HT1080 (cell line): ENCODE measurements at places on chromosomes 1 and 21.

DNA sequence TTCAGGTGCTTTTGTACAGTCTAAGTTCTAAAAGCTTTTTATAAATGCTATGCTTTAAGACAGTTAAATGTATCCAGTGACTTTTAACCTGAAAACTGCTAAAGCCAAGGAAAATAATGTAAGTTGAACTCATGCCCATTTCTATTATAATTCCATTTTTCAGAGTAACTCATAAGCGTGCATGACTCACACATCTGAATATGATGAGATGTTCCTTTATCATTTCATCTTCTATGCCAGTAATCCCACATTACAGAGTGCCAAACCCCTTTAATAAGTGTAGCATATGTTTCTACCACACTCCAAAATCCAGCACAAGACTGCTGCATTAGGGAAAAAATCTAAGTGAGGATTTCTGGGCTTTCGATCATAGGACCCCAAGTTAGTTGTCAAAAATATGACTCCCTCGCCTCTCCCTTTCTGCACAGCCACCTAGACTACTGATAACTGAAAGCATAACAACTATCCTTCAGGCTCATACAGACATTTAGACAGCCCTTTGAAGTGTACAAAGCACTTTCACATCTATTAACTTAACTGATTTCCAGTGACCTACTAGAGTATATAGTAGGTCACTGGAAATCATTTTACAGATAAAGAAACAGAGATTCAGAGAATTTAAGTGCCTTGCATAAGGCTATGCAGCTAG is 45.3 kb downstream of the JAK1 start:
- DNase-seq = no peak

DNA sequence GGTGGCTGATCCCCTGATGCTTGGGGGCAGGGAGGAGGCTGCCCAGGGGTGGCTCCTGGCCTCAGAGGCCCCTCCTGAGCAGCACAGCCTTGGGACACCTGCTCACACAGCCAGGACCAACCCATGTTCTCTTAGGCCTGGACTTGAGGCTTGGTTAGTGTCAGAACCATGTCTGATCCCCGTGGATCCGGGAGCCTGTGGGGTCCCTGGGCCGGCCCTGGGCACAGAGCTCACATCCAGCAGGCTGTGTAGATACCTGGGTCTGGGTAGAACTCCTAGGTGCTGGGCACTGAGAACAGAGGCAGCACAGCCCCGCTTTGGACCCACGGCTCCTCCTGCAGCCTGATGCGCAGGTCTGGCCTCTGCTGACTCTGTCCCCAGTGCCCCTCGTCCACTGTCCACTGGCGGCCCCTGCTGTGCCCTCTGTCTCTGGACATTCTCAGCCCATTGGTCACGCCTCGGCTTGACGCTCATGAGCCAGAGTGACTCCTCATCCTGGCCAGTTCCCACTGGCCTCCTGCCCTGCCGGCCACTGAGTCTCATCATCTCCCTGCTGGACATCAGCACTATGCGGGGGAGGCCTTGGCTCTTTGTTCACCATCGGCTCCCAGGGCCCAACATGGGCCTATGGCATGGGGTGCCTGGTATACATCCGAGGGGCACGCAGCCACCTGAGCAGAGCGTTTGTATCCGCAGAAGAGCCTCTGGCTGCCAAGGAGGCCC is 70.2 kb downstream of the TRIM11 start:
- DNase-seq = no peak

DNA sequence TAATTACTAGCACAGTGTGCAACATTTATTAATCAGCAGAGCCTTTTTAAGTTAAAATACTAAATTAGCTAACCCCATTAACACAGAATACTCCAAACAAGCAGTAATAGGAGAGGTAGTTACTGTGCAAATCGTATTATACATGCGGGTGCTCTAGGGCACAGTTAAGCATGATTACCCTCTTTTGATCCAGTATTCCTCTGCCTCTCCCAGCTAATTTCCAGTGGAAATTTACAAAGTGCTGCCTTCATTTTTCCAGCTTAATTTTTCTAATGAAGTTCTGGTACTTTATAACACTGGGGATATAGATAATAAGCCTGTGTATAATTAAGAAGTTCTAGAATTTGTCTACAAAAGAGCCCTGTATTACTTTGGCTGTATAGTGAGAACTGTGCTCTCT is 159.9 kb downstream of the SPATA17 start:
- DNase-seq = no peak

DNA sequence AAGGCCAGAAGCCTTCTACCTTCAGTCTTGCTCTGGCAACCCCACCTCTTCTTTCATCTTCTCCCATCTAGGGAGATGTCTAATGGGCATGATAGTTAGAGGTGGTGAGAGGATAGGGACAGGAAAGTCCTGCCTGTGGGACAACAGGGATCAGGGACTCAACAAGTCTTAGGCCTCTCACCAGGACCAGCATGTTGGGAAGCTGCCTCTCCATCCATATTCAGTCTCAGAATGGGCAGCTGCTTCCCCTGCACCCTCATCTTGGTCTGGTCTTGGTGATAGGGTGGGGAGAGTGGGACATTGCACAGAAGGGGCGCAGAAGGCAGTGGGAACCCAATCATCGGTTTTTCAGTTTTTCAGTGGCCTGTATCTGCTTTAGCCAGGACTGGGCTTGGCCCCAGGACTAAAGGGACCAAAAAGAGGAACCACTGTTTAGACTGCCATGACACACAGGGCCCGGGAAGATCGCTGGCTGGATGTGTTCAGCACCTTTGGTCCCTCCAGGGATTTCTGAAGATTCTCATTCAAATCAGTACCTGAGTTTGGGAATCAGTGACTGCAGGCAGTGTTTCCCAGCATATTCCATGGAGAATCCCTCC is 12.7 kb downstream of the RHEX start:
- no peak for DNase-seq

DNA sequence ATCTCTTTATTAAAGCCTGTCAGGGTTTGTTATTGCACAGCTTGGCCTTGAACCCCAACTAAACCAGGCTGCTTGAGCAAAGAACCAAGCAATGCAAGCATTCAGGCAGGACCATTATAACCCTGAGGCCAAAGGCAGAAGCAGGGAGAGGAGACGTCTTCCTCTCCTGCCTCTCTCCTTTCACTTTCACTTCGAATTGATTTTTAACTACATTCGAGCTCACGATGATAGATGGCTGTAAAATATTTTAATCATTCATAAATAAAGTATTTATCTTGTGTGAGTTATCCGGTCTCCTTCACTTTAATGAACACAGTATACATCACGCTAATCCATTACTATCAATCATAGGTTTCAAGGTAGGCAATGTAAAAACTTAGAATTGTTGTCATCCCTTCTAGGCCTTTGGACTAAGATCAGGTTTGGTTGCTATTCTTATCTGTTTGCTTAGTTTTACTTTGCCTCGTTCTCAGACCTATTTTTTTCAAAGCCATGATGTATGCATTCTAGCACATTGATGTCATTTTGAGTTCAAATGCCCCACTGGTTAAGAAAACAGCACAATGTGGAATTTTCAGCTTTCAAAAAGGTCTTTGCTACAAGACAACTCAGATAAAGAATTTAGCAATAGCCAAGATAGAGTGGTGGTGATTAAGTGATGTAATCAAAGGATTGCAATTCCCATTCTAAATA is 480.2 kb upstream of the RUNX1 start:
- DNase-seq = no peak

GRCh38 chr1:36515315-36516138 is 32.8 kb upstream of the CSF3R start:
- no peak for DNase-seq

GRCh38 chr1:75097654-75098053 is 36.5 kb upstream of the LHX8 start:
- peak; percentile 37 for DNase-seq

DNA sequence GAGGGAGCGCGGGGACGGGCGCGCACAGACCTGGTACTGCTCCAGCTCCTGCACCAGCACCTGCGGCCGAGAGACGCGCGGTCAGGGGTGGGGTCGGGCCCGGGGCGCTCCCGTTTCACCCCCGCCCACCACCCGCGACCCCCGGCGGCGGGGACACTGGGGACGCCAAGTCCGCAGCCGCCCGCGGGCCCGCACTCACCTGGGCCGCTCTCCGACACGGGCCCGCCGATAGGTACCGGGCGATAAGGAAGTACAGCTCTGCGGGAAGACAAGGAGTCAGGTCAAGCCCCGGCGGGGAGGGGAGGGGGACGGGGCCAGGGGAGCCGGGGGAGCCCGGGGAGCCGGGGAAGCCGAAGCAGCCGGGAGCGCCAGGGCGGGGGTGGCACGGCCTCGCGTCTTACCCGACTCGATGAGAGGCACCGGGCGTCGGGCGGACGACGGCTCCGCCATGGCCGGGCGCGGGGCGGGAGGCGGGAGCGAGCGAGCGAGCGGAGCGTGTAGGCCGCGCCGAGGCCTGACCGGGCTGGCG is 326 bp downstream of the BRWD1 start:
- DNase-seq = no peak

- peak; percentile 94 for DNase-seq
These were observed 52.7 kb upstream of the WASF2 start for GRCh38 chr1:27542463-27543273.

DNA sequence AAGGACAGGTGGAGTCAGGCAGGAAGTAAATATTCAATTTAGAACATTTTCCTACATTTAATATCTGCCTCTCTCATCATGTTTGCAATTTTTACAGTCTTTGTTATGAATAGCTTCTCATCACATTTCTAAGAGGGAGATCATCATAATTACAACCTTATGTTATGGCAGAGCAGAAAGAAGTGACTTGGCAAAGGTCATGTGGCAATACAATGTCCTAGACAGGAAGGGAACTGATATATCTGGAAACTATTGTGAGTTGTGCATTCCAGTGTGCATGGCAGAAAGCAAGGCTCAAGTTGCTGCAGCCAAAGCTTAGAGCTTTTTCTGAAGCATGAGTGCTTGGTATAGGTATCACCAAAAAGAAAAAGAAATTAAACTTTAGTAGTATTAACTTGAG is 43.8 kb upstream of the PRRX1 start:
- DNase-seq = no peak

- no peak for DNase-seq
These were observed 36.8 kb upstream of the RALGPS2 start for GRCh38 chr1:178688244-178688643.

DNA sequence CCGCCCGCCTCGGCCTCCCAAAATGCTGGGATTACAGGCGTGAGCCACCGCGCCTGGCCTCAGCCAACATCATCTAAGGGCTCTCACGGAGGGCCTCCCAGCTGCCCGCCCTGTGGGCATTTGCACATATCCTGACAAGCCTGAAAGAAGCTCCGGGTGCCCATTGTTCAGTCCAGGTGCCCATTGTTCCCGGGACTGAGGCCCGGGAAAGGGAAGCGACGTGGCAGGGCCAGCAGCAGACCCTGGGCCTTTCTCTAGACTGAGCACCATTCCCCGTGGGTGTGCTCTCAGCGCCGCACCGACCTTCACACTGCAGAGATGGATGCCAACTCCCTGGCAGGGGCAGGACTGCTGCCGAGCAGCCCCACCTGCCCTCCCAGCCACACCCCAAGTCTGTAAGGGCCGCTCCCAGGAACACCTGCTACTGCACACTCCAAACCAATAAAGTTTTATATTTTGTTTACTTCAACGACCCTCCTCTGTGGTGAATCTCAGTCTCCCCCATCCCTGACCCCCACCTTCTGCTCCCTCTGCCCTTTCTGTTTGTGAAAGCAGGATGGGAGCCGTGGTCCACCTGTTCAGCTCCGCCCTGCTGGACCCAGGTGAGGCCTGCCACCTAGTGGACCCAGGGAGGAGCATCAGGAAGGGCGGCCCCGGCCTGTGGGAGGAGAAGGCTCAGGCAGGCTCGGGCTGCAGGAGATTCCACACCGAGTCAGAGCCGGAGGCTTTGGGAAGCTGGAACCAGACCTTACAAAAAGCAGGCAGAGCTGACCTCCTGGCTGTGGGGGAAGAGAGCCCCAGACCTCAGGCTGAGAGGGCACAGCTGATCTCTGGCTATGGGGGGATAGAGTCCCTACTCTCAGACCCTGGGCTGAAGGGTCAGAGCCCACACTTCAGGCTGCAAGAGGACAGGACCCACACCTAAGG is 1.1 kb upstream of the TMEM82 start:
- peak; percentile 70 for DNase-seq

DNA sequence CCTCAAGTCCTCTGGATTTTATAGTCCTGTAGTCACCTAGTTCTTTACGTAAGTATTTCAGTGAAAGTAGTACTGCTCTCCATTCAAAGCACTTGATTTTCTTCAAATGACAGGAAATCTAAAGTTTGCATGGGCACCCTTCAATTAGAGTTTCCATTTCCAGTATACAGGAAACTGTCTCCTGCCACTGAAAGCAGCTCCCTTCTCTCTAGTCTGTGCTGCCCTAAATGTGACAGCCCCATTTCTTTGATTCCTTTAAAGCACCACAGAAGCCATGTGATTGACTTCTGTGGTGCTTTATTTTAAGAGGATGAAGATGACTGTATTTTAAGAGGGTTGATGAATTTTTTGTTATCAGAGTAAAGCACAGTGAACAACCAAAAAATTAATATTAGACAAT is 226.1 kb downstream of the DNAH14 start:
- DNase-seq = no peak

DNA sequence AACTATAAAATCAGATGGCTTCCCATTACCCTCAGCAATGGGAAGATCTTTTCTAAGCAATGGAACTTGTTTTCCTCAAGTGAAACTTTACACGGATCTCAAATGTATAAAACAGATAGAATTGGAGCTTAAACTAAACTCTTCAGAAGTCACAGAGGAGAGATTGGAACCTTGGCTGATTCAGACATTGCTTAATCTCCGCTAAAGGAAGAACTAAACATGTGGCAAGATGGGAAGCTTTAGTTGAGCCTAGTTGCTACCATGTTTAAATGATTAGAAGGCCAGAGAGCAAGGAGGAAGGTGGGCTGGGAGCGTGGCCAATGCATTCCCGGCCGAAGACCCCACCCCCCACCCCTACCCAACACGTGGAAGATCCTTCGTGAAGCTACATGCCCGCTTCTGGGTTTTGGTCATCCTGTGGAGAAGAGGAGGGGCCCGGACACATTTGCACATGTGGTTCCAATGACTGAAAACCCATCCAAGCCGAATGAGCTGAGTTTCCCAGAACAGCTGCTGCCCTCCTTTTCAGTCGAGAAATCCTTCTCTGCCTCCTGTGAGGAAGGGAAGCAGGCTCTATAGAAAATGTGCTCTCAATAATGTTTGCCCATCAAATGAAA is 164.3 kb downstream of the MIS18A start:
- no peak for DNase-seq

- no peak for DNase-seq
These were observed 18.0 kb downstream of the SERTAD4 start for GRCh38 chr1:210250665-210250997.

DNA sequence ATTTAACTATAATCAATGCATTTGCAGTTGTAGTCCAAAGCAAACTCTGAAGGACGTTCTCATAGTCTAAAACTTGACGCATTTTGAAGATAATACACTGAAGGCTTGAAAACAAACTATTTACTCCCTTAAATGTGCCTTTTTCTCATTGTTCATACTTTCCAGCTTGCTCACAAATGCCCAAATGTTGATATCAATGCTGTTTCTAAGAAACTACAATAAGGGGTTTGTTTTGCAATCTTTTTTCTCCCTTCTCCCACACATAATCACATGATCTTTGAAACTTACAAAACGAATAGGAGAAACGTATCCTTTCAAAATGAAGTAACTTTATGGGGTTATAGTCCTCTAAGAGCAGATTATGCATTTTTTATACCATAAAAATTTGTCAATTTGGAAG is 508.7 kb downstream of the DPYD start:
- no peak for DNase-seq

- peak; percentile 93 for DNase-seq
These were observed 7.4 kb downstream of the IRF2BP2 start for GRCh38 chr1:234602334-234603220.

GRCh38 chr1:210685295-210685650 is 356.6 kb downstream of the HHAT start:
- no peak for DNase-seq

GRCh38 chr1:234999513-234999940 is 129.1 kb downstream of the TOMM20 start:
- DNase-seq = no peak

GRCh38 chr1:91744953-91745639 is 140.9 kb downstream of the TGFBR3 start:
- no peak for DNase-seq
